ENCODE measurements at places on chromosomes 5 and 9. TPM values are rescaled to one million over a fixed set of nuclear protein-coding genes. Genes with fewer than 3 reads are reported as not detected.
A peak's percentile ranks its signal among the peaks of the same experiment; 100 is the strongest.

DNA sequence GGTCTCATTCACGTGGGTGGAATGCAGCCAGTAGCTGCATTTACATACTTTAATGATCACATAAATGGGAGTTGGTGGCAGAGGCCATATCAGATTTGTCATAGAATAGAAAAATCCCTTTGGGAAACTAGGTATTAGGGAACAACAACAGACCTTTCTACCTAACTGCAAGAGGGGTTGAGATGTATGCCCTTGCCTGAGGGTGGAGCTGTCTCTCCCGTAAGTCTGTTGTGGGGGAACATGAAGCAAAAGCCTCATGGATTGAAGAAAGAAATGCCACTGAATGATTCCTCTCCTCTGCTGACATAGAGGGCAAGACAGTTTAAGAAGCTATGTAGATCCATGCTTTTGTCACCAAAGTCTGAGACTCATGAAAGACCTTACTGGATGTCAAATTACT is 461.3 kb downstream of the SPOCK1 start:
- no peaks in the 10 kb centered on the region for H3K36me3 ChIP-seq
- no peak for DNase-seq
- no peaks in the 10 kb centered on the region for H3K27me3 ChIP-seq
- no peaks in the 10 kb centered on the region for H3K4me1 ChIP-seq
- H3K27ac ChIP-seq = no peak overlapping the region

DNA sequence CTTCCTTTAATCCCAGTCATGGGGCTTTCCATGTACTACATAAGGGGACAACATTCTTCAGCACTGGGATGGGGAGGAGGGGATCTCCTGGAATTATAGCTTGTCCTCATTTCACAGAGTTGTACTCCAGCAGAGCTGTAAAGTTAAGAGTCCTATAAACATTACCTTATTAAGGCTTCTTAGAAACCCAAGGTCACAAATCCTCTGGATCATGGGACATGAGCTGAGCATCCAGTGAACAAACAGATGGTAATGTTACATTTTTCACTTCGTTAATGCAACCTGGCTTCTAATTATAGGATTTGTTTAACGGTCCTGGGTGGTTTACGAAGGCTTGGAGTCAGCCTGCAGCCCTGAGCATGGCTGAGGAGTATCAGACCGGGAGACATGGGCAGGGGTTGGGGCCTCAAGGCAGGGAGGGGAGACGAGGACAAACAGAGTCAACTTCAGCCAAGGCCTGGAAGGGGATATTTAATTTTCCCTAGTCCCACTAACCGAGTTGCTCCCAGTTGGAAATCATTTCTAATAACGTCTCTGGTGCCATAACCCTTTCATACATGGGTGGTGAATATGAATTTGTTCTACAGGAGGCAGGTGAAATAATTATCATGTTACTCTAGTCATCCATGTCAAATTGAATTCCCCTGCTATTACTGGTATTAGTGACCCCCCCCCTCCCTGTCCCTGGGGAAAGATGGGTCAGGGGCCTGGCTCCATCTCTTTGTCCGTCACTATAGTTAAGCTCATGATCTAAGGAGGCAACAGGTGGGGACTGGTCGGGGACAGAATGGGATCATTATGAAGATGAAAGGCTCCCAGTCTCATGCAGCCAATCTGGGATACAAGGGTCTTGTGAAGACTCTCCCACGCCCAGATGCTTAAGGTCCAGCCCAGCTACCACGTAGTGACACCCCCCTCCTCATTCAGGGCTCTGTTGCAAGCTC is 10.7 kb upstream of the IL17B start:
- H3K27ac ChIP-seq = no peak overlapping the region
- H3K36me3 ChIP-seq = no peaks in the 10 kb centered on the region

DNA sequence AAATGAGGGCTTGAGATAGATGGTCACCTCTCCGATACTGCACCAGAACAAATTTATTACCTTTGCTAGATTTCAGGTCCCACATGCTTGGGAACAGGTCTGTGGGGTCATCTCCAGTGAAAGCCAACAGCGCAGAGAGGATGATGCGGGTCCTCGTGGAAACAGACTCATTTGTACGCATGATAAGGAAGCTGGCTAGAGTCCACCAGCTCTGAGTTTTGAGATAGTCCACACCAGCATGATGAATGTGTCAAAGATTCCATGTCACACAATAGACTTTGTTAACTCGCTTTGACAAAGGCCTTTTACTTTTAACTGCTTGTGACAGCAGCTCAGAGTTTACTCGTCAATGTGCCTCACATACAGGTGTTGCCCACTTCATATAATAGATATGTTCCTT is 105.4 kb upstream of the TBCA start:
- H3K4me1 ChIP-seq = peaks cover 6% of the 10 kb centered on the region
- no peak overlapping the region for H3K27ac ChIP-seq
- DNase-seq = no peak

GRCh38 chr5:74919041-74919440 is 52.9 kb upstream of the FAM169A start:
- no peak for DNase-seq
- H3K4me1 ChIP-seq = no peaks in the 10 kb centered on the region
- H3K27ac ChIP-seq = no peak overlapping the region
- H3K27me3 ChIP-seq = no peaks in the 10 kb centered on the region
- H3K36me3 ChIP-seq = no peaks in the 10 kb centered on the region

DNA sequence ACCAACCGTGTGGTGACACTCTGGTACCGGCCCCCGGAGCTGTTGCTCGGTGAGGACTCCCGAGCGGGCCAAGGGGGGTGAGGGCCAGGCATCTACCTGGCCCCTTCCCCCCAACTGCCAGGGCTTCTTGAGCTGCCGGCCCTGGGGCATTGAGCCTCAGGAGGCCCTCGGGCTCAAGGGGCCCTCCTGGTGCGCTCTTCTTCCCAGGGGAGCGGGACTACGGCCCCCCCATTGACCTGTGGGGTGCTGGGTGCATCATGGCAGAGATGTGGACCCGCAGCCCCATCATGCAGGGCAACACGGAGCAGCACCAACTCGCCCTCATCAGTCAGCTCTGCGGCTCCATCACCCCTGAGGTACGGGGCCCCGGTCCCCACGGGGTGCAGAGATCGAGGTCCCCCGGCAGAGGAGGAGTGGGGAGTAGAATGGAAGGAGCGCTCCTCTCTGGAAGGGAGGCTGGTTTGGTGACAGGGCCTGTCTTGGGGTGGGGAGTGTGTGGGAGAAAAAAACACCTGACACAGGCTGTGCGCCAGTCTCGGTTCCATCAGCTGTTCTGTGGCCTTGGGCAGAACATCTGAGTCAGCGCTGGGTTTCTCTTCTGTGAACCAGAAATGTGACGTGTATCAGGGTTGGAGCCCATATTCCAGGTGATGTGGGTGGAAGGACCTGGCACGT is 2.6 kb downstream of the CDK9 start:
- no peak overlapping the region for H3K27ac ChIP-seq
- no peaks in the 10 kb centered on the region for H3K27me3 ChIP-seq
- DNase-seq = no peak
- peaks cover 57% of the 10 kb centered on the region for H3K4me1 ChIP-seq
- no peak overlapping the region for H3K4me3 ChIP-seq
- H3K36me3 ChIP-seq = peaks cover 66% of the 10 kb centered on the region

DNA sequence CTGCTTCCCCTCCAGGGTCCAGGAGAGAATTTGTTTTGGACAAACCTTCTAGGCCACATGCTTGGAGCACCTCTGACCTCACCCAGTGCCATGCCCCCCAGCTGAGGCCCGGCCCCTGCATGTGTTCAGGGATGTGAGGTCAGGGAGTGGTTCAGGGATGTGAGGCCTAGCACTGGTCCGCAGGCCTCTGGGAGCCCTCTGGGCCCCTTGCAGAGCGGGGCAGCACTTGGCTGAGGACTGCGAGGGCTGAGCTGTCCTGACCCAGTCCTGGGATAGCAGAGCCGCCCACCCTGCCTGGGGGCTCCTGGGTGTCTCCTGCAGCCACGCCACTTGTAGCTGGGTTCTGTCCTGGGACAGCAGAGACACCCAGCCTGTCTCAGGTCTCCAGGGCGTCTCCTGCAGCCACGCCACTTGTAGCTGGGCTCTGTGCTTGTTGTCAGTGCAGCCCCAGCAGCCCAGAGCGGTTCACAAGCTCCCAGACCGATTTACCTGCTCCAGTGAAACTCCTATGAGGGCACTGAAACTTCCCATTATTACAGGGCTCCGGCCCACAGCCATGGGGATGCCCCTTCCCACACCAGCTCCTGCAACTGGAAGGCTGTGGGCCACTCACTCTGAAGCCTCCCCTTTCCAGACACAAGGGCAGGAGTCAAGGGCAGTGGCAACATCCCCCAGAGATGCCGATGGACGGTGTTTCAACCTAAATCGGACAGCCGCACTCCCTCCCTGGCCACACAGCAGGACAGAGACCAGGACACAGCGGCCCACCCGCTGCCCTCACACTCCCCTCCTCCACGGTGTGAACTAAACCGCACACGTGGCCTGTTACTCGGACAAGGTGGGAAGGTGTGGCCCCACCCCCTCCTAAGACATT is 5.4 kb upstream of the CEP72 start:
- H3K27ac ChIP-seq = no peak overlapping the region
- H3K4me1 ChIP-seq = no peaks in the 10 kb centered on the region
- DNase-seq = no peak
- peaks cover 46% of the 10 kb centered on the region for H3K27me3 ChIP-seq
- H3K36me3 ChIP-seq = no peaks in the 10 kb centered on the region
- no peak overlapping the region for H3K4me3 ChIP-seq

GRCh38 chr5:28542987-28543386 is 1504.6 kb upstream of the CDH9 start:
- no peaks in the 10 kb centered on the region for H3K27me3 ChIP-seq
- no peak overlapping the region for H3K27ac ChIP-seq
- no peak overlapping the region for H3K4me3 ChIP-seq
- no peaks in the 10 kb centered on the region for H3K36me3 ChIP-seq

DNA sequence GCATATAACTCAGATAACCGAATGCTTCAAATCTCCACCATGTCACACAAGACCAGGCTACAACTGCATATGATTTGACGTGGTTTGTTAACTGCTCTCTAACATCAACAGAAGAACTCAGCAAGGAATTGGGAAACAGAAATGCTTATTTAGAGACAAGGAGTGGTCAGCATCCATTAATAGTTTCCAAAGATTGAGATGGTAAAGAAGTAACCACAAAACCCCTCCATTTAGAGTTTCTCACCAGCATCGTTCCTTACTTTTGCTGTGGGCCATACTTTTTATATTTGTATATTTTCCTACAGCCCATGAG is 25.2 kb downstream of the DPYSL3 start:
- H3K27me3 ChIP-seq = no peaks in the 10 kb centered on the region
- peak overlapping the region; percentile 78 for H3K27ac ChIP-seq
- H3K4me3 ChIP-seq = no peak overlapping the region
- DNase-seq = no peak
- H3K4me1 ChIP-seq = peaks cover 53% of the 10 kb centered on the region

GRCh38 chr5:103513701-103514100 is 48.9 kb downstream of the NUDT12 start:
- no peak for DNase-seq
- H3K4me1 ChIP-seq = no peaks in the 10 kb centered on the region
- no peak overlapping the region for H3K27ac ChIP-seq

- H3K4me1 ChIP-seq = no peaks in the 10 kb centered on the region
- H3K36me3 ChIP-seq = no peaks in the 10 kb centered on the region
- H3K4me3 ChIP-seq = no peak overlapping the region
- H3K27me3 ChIP-seq = no peaks in the 10 kb centered on the region
- H3K27ac ChIP-seq = no peak overlapping the region
- DNase-seq = no peak
Observed at GRCh38 chr5:61050292-61050691, 105.3 kb downstream of the NDUFAF2 start.

DNA sequence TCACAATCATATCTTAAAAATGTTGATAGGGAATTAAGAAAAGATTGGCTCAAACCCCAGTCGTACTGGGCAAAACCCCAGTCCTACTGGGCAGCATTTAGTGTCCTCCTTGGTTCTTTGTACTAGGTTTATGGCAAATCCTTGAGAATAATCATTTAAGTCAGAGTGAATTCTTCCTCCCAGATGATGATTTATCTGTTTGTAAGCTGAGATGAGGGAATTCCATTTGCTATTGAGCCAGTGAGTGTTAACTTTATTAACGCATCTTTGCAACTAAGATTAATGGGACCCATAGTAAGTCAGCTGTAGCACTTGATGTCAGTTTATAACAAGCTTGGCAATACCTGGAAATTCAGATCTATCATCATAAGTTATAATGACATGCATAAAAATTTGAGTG is 821.8 kb upstream of the DMAC1 start:
- H3K4me1 ChIP-seq = no peaks in the 10 kb centered on the region
- H3K4me3 ChIP-seq = no peak overlapping the region
- no peaks in the 10 kb centered on the region for H3K36me3 ChIP-seq
- no peaks in the 10 kb centered on the region for H3K27me3 ChIP-seq
- H3K27ac ChIP-seq = no peak overlapping the region

GRCh38 chr9:108211411-108211955 is 644.3 kb downstream of the ACTL7B start:
- H3K4me1 ChIP-seq = no peaks in the 10 kb centered on the region
- H3K36me3 ChIP-seq = no peaks in the 10 kb centered on the region
- H3K4me3 ChIP-seq = no peak overlapping the region
- no peaks in the 10 kb centered on the region for H3K27me3 ChIP-seq
- H3K27ac ChIP-seq = no peak overlapping the region

Gene CEL
- 1.4 TPM for total RNA-seq

Gene LRSAM1
- 25.9 TPM for total RNA-seq

Gene TMEM167A
- total RNA-seq = 89.9 TPM

Gene SOHLH1
- total RNA-seq = not detected

Gene SHISAL2B
- total RNA-seq = not detected
